ENCODE measurements at places on chromosomes 3 and 15. TPM values are rescaled to one million over a fixed set of nuclear protein-coding genes. Genes with fewer than 3 reads are reported as not detected.

GRCh38 chr3:122397201-122397600 is 13.2 kb downstream of the FAM162A start:
- DNase-seq: peak; percentile 57

- peak; percentile 94 for DNase-seq
Observed at GRCh38 chr3:58526515-58526957, 10.5 kb downstream of the ACOX2 start.

GRCh38 chr3:156014489-156014888 is 105.9 kb upstream of the KCNAB1 start:
- DNase-seq: no peak

GRCh38 chr15:58511599-58511987 is 79.8 kb downstream of the LIPC start:
- no peak for DNase-seq

GOLGA8R gene
- 1.3 TPM for total RNA-seq

Data from fibroblast of lung (primary cell).